ENCODE measurements at places on chromosomes 1 and 21.

DNA sequence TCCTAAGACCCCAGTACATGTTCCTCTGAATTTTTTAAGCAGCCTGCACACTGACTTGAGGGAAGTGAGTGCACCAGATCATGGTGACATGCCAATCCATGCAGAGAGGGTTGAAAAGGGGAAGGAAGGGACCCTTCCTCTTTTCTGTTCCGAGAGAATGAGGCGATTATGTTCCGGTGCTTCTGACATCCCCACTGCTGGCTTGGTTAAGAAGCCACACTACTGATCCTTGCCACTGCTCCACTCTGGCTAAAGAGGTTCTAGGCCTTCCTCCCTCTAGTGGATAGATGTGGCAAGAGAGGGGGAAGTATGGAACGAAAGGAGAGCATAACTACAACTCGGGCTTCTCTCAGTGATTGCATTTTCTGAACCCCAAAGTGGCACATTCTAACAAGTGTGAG lies 1.8 kb upstream of the CYB5R1 start:
- no peak for DNase-seq

- peak; percentile 38 for DNase-seq
Measured at GRCh38 chr1:115545791-115546733, 95.7 kb upstream of the VANGL1 start.

DNA sequence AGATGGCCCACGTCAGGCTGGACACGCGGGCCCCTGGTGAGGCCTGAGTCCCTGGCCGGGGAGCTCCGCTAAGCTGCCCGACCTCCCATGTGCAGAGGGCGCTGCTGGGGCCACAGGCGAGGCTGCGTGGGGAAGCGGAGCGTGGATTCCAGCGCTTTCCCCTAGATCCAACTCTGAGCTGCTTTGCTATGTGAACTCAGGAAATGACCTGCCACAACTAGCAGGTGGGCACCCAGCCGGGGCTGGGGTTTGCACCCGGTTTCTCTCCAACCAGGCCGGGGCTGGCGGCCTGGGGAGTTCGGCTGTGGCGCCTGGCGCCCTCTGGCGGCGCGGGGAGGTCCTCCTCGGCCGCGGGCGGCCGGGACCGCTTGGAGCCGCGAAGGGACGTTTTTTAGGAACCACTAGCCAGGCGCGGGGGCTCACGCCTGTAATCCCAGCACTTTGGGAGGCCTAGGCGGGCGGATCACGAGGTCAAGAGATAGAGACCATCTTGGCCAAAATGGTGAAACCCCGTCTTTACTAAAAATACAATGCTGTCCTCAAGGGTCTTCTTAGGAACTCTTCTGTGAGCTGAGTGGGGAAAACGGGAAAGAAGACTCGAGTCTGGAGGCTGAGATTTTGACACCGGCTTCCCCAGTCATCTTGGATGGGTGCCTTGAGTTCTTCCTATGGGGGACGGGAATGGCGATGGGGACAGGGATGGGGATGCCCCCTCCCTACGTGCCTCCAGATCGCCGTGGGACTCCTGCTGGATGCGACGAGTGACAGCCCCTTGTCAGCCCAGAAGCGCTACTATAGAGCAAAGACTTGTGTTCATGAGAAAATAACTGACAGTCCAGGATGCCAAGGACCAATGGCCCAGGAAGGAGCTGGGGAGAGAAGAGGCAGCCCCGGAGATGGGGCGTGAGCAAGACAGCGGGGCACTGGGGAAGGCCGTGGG lies 12.6 kb downstream of the PYCR2 start:
- DNase-seq: no peak

- DNase-seq: peak; percentile 25
Measured at GRCh38 chr1:48581270-48581669, 109.3 kb upstream of the SPATA6 start.

- no peak for DNase-seq
Measured at GRCh38 chr1:27436204-27437159, 44.1 kb downstream of the GPR3 start.

DNA sequence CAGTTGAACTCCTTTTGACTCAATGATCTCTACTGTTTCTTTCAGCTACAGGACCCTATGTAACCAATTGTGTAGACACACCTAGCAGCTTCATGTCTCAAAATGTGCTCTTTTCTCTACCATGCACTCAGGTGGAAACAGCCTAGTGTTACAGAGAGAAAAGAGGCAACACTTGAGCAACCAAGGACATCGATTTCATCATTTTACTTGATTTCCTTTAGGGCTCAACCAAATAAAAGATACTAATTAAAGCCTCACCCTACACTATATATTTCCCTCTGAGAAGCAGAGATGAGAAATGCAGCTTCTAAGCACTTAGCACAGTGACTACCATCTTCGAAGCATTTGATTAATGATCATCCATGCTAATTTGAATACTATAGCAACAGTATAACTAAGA lies 55.1 kb downstream of the PTGER3 start:
- DNase-seq: no peak

DNA sequence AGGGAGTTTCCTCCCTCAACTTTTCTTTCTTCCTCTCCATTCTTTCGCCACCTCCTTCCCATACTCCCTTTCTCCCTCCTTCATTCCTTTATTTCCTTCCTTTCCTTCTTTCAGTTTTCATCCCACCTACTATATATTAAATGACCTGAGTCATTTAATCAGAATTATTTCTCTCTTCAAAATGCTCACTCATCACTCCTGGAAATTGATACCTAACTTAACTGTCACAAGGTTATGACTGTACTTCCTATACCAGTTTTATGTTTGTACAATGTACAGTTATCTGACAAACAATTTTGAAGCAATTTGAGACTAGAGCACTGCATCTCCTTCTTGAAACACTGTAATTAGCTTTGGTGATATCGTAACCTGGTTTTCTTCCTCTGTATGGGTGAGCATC lies 41.4 kb downstream of the NEXN start:
- DNase-seq: no peak

- peak; percentile 35 for DNase-seq
Measured at GRCh38 chr1:161725908-161726472, 4.6 kb downstream of the FCRLB start.

DNA sequence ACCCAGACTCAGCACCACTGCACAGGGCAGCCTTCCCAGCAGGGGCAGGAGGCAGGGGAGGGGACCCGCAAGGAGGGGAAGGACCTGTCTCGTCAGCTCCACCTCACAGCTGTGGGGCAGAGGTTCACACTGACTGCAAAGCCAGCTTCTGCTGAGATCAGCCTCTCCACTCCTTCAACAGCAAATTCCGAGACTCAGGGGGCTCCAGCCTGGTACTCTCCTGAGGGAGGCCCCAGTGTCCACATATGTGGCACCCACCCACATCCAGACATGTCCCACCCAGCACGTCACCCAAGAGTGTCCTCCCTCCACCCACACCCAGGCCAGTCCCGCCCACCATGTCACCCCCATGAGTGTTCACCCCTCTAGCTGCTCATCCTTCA lies 329.5 kb downstream of the NPHP4 start:
- DNase-seq: no peak

DNA sequence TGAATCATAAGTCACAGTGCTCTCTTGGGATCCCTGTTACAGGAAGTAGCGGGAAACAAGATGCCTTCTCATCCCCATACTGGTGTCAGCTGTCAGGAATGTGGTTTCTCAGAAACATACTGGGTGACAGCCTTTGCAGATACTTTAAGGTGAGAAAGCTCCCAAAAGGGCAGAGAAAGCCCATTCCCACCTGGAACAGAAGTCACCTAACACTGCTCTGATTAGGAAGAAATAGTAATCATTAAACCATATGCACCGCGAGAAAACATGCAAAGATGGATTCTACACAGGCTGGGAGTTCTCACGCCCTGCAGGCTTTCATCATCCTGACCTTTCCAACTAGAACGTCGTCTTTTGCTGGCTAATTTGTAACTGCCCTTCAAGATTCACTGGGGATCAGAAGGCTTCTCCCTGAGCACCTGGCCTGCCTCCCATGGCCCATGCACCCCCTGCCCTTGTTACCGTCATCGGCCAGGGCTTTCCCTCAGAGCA lies 46.2 kb upstream of the SLC44A3 start:
- DNase-seq: no peak

DNA sequence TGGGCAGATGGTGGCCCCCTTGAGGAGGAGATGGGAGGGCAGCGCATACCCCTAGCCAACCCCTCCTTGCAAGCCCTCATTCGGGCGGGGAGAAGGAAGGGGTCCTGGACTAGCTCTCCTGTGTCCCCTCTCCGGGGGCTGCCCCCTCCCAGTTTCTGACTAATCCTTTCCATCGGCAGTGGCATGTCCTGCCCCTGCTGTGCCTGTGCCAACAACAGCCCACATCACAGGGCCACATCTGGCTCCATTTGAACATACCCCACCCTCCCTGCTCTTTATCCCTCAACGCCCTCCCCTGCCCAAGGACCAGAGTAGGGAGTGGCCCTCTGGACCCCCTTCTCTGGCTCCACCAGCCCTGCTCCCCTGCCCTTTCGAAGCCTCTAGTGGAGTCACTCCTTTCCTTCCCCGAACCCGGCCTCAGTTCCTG lies 11.0 kb upstream of the LMNA start:
- no peak for DNase-seq

GRCh38 chr21:33550772-33551660 lies 8.2 kb downstream of the SON start:
- DNase-seq: no peak

- peak; percentile 62 for DNase-seq
Measured at GRCh38 chr1:89850844-89851415, 30.1 kb downstream of the LRRC8D start.

DNA sequence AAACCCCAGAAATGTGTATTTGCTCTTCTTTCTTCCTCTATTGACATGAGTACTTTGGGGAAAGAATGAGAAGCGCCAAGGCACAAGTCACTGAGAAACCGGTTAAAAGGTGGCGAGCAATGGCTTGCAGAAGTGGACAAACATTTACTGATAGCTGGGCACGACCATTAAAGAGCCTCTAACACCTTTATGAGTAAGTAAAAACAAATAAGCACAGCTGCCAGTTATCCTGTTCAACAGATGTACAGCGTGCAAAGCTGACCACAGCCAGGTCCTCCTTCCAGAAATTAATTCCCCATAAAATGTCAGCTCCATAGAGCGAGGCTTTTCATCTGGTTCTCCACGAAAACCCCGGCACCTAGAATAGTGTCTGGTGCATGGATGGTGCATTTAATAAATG lies 72.7 kb downstream of the CAPZB start:
- no peak for DNase-seq

GRCh38 chr1:89688607-89689006 lies 55.7 kb downstream of the LRRC8C start:
- DNase-seq: no peak

GRCh38 chr1:162697140-162697895 lies 65.1 kb downstream of the DDR2 start:
- DNase-seq: no peak

DNA sequence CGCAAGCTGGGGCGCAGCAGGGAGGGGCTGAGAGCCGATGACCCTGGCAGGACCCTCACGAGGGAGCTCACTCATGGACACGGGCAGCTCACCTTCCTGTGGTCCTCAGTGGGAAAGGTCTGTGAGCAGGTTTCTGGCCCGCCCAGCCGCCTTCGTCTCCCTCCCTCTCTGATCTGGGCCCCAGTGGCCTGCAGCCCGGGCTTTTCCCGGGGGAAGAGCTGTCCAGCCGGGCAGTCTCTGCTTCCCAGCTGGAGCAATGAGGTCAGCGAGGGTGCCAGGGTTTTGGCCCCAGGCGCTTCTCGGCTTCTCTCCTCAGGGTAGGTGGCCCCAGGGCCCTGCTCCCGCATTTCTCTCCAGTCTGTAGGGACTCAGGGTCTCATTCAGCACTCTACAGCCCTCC lies 22.2 kb upstream of the ARHGEF16 start:
- no peak for DNase-seq

- DNase-seq: no peak
Measured at GRCh38 chr1:226882631-226883409, 12.4 kb downstream of the PSEN2 start.

Measured in renal cortex interstitium (tissue), 15 donors.